ENCODE measurements at places on chromosomes 4 and X.

DNA sequence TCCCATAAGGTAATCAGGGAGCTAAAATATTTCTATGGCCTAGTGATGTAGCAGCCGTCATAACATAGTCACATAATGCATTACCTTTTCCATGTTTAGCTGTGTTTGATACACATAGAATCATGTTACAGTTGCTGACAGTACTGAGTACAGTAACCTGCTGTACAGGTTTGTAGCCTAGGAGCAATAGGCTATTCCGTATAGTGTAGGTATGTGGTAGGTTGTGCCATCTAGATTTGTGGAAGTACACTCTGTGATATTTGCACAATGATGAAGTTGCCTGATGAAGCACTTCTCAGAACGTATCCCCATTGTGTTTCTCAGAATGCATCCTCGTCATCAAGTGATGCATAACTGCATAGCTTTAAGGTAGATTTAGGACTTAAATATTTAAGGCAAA lies 495.6 kb upstream of the ZFP42 start:
- DNase-seq: no peak

DNA sequence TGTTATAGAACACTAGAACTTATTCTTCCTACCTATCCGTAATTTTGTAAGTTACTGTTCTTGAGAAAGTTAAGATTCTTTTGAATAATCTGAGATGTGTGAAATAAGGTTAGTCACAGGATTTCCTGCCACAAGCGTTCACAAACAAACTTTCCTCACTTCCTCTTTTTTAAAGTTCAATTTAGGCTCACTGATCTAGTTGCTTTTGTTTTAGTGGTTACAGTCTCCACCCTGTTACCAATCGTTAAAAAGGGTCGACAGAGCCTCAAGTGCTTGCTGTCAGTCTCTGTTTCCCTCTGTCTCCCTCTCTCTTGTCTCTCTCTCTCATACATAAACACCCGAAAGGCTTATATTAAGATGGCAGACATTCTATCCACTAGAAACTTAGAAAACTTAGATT lies 35.9 kb upstream of the STK26 start:
- no peak for DNase-seq

DNA sequence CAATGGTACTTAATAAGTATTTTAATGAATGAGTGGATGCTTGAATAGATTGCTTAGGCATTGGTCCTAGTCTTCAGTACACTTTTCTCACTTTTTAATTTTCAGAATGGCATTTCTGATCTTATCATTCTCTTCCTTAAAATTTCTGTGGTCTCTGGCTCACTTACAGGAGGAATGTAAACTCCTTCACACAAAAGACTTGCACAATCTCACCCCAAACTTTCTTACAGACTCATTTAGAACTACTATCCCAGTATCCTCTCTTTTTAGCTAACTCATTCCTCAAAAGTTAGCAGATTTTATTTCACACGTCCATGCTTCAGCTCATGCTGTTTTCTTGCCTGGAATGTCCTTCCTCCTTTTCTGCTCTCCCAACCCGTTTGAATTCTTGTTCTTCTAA lies 350.1 kb downstream of the GRXCR1 start:
- DNase-seq: no peak

DNA sequence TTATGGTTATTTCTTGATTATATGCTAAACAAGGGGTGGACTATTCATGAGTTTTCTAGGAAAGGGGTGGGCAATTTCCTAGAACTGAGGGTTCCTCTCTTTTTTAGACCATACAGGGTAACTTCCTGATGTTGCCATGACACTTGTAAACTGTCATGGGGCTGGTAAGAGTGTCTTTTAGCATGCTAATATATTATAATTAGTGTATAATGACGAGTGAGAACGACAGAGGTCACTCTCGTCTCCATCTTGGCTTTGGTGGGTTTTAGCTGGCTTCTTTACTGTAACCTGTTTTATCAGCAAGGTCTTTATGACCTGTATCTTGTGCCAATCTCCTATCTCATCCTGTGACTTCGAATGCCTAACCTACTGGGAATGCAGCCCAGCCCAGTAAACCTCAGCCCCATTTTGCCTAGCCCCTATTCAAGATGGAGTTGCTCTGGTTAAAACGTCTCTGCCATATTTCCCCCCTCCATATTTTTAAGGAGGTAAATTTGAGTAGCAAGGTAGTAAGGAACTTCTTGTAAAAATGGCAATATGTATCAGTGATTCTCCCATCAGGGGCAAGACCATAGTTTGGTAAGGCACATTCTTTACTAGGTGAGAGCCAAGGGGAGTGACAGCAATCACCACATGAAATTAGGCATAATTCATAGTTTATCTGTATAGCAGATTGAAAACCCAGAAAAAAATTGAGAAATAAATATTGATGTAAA lies 2.6 kb downstream of the CXCL2 start:
- DNase-seq: no peak

DNA sequence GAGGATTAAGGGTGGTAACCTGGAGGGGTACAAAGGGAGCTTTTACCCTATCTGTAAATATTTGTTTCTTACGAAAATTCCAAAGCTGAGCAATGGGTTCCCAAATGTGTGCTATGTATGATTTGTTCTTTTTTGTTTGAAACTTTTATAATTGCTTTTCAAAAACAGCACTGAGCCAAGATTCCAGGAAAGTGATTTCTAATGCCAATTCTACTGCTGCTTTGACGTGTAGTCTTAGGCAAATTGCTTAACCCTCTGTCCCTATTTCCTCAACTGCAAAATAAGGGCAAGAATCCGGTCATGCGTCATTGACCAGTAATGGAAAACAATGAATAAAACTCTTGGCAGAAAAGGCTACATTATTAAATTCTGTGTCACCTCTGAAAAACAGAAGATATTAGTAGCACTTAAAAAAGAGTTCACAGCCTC lies 454.7 kb downstream of the IL15 start:
- DNase-seq: no peak

- no peak for DNase-seq
These were observed 15.2 kb upstream of the PACRGL start for GRCh38 chr4:20684852-20685763.

DNA sequence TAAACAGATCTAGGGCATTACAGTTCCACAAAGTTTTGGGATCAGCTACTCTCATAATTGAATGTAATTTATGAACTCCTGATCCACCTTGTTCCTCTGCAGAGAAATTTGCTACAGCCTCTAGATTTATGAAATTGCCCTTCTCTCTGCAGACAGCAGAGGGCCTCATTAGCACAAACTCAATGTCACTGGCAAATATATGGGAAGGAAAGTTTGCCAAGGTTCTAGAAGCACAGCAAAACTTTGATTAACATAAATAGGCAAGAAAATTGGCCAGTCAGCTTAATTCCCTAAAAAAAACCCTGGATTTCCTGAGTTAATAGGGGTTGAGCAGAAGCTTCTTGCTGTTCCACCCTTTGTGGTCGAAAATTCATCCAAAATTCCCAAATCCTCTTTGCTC lies 31.5 kb downstream of the PRPS1 start:
- peak; percentile 2 for DNase-seq

DNA sequence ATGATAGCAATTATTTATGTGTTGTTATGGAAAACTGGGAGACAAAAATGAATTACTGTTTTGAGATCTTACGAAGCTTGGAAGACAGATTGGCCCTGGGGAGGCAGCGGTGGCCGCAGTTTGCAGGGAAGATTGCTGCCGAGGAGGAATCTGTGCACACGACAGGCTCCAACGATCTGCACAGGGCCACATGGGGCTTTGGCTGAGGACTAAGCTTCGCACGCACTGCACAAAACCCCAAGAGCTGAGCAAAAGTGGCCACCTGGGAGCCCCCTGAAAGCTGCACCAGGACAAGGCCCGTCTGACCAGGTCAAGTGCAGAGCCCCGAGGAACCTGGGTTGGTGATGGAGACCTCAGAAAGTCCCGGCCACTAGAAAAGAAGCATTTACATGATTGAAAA lies 5.2 kb upstream of the PDE6B start:
- DNase-seq: no peak

DNA sequence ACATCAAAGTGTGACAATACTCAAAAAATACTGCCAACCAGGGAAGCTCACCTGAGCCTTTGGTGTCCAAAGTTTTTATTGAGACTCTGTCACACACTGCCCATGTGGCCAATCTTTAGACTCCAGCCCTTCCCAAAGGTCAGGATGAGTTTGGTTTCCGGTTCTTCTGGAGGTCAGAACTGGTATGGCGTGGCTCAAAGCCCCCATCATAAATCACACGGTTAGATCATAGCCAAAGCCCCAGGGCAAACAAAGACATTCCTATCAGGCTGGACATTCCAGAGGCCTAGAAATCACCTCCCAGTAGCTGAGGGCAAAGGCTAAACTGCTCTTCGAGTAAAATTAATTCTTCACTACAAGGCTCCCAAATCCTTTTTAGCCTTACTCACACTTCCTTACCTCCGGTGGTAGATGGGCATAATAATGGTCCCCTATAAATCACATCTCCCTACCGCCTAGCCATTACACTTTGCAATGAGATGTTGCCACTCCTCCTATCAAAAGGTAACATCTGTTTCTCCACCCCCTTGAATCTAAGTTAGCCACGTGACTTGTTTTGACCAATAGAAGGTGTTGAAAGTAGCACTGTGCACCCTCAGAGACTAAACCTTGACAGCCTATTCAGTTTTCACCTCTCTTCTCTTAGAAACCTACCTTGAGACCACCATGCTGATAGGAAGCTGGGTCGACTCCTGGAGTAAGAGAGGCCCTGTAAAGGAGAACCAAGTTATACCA lies 137.8 kb upstream of the DUSP21 start:
- no peak for DNase-seq

DNA sequence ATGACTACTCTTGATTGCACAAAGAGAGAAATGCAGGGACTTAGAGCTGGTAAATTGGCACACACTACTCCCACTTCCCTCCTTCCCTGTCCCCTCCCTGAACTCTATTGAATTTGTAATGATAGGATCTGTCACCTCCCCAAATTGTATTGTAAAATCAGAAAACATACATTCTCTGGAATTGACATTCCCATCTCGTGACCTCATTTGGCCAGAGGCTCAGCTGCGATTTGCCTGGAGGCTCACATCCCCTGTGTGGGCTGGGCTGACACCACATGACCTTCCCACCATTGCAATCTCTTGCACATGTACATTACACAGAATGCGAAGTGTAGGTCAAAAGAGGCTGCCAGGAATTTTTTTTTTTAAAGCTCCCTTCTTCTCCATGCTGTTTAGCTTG lies 172.1 kb downstream of the MID1IP1 start:
- DNase-seq: no peak

DNA sequence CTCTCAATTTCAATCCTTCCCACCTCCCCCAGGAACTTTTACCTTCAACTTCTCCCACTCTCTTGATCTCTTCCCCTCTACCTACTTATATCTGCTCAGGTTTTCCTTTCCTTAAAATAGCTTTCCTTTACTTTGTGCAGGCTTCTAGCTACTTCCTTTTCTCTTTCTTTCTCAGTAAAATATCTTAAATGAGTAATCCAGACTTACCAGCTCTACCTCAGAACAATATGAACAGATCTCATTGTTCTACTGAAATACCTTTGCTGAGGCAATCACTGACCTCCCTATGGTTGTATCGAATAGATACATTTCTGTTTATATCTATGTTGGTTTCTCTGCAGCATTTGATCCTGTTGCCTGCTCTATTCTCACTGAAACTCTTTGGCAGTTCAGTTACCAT lies 86.7 kb upstream of the WDR44 start:
- DNase-seq: no peak

DNA sequence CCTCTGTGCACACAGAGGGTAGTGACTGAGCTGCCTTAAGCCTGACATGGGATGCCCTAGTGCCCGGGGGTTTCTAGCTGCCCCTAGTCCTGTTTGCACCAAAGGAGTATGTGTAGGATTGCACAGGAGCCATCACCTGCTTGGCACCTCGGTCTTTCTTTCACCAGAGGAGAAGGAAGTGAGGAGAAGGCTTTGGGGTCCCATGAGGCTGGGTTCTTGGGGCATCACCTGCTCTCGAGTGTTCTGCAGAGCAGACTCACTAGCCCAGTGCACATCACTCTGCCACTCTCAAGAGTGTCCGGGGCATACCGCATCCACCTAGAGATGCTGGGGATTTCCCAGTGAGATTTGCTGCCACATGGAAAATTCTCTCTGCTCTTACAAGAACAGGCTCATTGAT lies 40.5 kb upstream of the GPR78 start:
- DNase-seq: no peak

- DNase-seq: no peak
These were observed 44.3 kb upstream of the DCLK2 start for GRCh38 chr4:150033901-150034300.

DNA sequence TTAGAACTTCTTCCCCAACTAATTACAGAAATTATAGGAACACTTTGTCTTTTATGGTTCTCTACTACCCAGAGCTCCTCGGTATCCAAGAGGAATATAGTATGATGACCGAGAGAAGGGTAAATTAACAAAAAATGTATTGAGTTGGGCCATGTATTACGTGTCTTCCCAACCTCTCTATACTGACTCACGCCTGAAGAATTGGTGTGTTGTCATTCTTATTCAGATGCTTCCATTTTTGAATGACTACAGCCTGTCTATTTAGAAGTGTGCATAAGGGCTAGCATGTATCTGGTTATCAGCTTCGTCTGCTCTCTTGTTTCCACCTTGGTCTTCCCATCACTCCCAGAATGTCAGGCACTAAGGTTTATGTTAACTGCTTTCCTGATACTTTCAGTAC lies 24.5 kb upstream of the SCD5 start:
- DNase-seq: no peak

DNA sequence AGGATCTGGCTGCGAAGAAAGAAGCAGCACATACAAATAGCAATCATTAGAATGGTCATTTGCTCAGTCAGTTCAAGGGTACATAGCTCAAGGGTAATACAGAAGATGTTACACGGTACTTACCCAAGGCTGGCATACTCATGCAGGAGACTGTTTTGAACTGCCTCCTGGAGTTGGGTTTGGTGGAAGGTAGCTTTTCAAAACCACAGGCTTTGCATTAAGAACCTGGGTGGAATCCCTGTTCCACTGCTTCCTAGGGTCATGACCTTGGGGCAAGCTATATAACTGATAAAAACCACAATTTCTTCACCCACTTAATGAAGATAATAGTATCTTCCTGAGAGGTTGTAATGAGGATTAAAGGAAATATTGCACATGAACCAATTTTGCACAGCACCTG lies 36.5 kb downstream of the TBC1D9 start:
- no peak for DNase-seq

GRCh38 chrX:153905481-153906095 lies 1.1 kb downstream of the AVPR2 start:
- DNase-seq: no peak

- DNase-seq: no peak
These were observed 28.5 kb upstream of the RTL3 start for GRCh38 chrX:78687586-78687985.

GRCh38 chr4:110271986-110272385 lies 73.6 kb upstream of the ELOVL6 start:
- DNase-seq: no peak

Measured in caudate nucleus (tissue), 63 donors.